ENCODE measurements at places on chromosomes 3 and 15. TPM values are rescaled to one million over a fixed set of nuclear protein-coding genes. Genes with fewer than 3 reads are reported as not detected.

DNA sequence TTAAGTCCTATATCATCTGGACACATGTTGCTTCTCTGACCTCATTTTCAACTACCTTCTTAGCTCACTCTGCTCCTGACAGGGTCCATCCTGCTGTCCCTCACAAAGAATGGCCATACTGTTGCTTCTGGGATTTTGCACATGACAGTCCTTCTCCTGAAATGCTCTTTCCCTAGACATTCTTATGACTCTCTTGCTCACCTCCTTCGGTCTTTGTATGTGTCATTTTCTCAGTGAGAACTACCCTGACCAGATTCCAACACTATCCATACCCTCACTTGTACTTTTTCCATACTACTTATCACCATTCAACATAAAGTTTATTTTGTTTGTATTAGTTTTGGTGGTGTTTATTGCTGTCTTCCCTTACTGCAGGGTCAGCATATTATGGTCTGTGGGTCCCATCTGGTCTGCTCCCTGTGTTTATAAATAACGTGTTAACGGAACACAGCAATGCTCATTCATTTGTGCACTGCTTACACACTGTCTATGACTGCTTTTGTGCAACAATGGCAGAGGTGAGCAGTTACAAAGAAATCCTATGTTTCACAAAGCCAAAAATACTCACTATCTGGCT, 159.5 kb downstream of the SPATA16 start:
- no peak for DNase-seq

The CNTN4 gene
- total RNA-seq = 4.3 TPM

The CFAP100 gene
- total RNA-seq = 1.1 TPM

GRCh38 chr3:131474115-131474514, 28.7 kb downstream of the MRPL3 start:
- no peak for DNase-seq

DNA sequence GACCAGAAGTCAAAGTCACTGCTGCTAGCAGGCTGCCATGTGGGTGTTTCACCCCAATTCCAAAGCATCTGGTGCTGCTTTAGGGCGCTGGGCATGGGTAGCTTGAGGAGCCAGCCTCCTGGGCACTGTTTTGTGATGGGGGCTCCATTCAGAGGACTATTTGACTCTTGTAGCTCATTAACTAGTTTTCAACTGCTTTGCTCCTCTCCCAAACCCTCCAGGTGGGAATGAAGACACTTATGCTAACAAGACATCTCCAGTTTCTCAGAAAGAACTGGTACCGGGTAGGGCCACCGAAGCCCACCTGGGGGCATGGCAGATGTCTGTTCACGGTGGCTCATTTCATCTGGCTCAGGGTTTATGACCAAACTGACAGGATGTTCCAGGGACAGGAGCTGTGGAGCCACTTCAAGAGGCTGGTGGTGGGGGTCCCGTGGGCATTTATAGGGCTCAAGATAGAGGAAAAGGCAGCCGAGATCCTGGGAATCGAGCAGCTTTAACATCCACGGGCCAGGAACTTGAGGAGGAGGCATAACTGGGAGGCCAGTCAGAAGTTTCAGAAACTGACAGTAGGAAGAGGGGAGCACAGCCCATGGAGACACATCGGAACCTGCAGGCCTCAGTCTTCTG, 17.7 kb downstream of the AMOTL2 start:
- DNase-seq = no peak
